CD14-positive monocyte (primary cell): ENCODE measurements at places on chromosomes 5 and 9. TPM values are rescaled to one million over a fixed set of nuclear protein-coding genes. Genes with fewer than 3 reads are reported as not detected.

The BSPRY gene
- not detected for polyA plus RNA-seq

The RFESD gene
- 0.24 TPM for polyA plus RNA-seq

The ADGRD2 gene
- not detected for polyA plus RNA-seq

The CYSRT1 gene
- polyA plus RNA-seq = 0.17 and 0.27 TPM in 2 replicates

The SLC6A3 gene
- polyA plus RNA-seq = not detected

The TEX48 gene
- not detected for polyA plus RNA-seq

The UBE2QL1 gene
- polyA plus RNA-seq = not detected

The BHMT2 gene
- not detected for polyA plus RNA-seq

The SPINK6 gene
- polyA plus RNA-seq = not detected in 2 replicates

The LHFPL2 gene
- polyA plus RNA-seq = 11.6 TPM

The PCDHB2 gene
- not detected for polyA plus RNA-seq

The ANKRD55 gene
- polyA plus RNA-seq = 0.28 TPM

The NME5 gene
- polyA plus RNA-seq = not detected in 2 replicates

The CXCL14 gene
- polyA plus RNA-seq = 0.12 TPM

The CCDC152 gene
- polyA plus RNA-seq = 0.09 TPM
